ENCODE measurements at places on chromosomes 16 and 17. TPM values are rescaled to one million over a fixed set of nuclear protein-coding genes. Genes with fewer than 3 reads are reported as not detected.

DNA sequence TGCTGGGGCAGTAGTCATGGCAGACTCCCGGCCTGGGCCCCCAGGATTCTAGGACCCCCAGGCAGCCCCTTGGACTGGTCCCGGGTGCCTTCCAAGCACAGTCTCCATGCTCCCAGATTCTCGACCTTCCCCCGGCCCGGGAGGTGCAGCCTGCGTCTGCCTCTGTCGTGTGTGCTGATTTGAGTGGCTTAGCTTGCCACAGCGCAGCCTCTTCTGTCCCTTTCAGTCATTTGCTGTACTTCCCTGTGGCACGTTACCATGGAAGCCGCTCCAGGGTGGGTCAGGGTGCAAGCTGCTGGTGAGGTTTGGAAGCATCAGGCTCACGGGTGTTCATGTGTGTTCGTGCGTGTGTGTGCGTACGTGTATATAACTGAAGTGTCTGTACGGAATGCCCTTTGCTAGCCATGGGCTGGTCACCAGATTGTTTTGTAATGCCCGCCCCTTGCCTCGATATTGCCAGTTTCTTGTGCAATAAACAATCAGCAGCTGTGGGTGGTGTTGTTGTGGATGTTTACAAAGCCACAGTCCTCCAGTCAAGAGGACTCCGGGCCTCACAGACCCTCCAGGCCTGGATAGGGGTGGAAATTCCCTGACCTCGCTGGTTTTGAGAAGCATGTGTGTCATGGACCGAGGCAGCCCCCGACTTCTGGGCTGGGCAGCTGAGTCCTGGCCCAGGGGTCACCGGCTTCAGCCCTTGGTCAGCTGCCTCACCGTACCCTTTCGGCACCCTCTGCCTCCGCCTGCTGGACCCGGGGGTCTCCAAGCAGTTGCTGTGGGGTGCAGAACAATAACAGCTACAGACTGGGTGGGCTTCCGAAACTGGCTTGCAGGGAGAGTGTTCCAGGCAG, 9.7 kb upstream of the CLEC18A start:
- DNase-seq = no peak

DNA sequence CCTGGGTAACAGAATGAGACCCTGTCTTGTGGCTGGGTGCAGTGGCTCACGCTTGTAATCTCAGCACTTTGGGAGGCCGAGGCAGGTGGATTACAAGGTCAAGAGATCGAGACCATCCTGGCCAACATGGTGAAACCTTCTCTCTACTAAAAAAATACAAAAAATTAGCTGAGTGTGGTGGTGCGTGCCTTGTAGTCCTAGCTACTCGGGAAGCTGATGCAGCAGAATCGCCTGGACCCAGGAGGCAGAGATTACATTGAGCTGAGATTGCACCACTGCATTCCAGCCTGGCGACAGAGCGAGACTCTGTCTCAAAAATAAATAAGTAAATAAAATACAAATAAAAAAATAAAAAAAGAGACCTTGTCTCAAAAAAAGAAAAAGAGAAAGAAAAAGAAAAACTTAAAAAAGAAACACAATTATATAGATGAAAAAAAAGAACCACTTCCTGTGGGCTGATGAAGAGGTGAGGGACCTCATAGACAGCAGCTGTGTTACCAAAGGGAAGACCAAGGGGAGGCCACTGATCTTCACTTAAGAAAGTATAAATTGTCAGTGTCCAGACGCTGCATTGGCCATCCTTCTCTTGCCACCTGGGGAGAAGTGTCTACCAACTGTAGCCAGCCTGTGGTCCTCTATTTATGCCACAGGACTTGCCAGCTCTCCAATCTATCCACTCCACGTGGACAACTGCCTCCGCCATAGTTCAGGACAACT, 24.4 kb upstream of the SMG1 start:
- DNase-seq = no peak

GRCh38 chr17:17805575-17805974, 31.2 kb downstream of the SREBF1 start:
- no peak for DNase-seq

GRCh38 chr16:52466994-52467393, 79.9 kb downstream of the TOX3 start:
- DNase-seq = peak; percentile 4

DNA sequence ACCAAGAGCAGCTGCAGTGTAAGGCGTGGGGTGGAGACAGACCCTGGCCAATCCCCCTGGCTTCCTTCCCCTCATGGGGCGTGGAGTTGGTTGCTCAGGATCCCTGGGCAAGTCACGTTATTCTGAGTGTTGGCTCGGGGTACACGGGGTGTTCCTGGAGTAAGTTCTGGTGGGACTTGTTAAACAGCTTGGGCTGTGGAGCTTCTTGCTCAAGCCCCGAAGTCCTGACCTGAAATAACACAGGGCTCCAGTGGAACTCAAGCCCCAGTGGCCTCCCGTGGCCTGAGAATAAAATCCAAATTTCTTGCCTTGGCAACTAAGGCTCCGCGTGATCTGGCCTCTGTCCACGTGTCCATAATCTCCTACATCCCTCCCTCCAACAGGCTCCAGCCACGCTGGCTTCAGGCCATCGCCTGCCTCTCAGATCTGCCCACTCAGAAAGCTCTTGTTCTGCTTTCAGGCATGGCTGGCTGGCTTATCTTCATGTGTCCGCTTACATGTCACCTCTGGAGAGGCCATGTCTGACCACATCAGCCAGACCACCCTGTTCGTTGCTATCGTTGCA, 49.3 kb upstream of the BCO1 start:
- DNase-seq = no peak

DNA sequence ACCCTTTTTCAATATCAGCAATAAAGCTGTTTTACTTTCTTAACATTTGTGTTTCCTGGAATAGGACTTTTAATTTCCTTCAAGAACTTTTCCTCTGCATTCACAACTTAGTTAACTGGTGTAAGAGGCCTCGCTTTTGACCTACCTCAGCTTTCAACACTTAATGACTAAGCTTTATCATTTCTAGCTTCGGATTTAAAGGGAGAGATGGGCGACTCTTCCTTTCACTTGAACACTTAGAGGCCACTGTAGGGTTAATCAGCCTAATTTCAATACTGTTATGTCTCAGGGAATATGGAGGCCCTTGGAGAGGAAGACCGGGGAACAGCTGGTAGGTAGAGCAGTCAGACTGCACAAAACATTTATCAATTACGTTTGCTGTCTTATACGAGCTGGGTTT, 4.7 kb downstream of the SYNRG start:
- no peak for DNase-seq

CDC42EP4 gene
- polyA plus RNA-seq = 26.2 TPM

TSNAXIP1 gene
- 2.8 TPM for polyA plus RNA-seq

Data from kidney (tissue), 22 donors.